Large intestine (tissue), 12 donors: ENCODE measurements at places on chromosomes 2 and 18.

- DNase-seq: no peak
- no peak overlapping the region for H3K27ac ChIP-seq
- no peaks in the 10 kb centered on the region for H3K4me1 ChIP-seq
- no peak overlapping the region for H3K4me3 ChIP-seq
- H3K27me3 ChIP-seq: no peaks in the 10 kb centered on the region
Observed at GRCh38 chr2:980176-980575, 29.5 kb downstream of the SNTG2 start.

- DNase-seq: no peak
- no peaks in the 10 kb centered on the region for H3K27me3 ChIP-seq
- no peaks in the 10 kb centered on the region for H3K36me3 ChIP-seq
- no peak overlapping the region for H3K4me3 ChIP-seq
- no peaks in the 10 kb centered on the region for H3K4me1 ChIP-seq
Observed at GRCh38 chr2:225091336-225091735, 49.1 kb upstream of the DOCK10 start.

GRCh38 chr2:145277922-145278321 lies 758.0 kb upstream of the ZEB2 start:
- DNase-seq: no peak
- no peaks in the 10 kb centered on the region for H3K36me3 ChIP-seq
- H3K4me1 ChIP-seq: no peaks in the 10 kb centered on the region
- H3K27me3 ChIP-seq: no peaks in the 10 kb centered on the region
- H3K27ac ChIP-seq: no peak overlapping the region

GRCh38 chr2:241279413-241279812 lies 36.1 kb downstream of the HDLBP start:
- no peak for DNase-seq
- H3K27me3 ChIP-seq: no peaks in the 10 kb centered on the region

DNA sequence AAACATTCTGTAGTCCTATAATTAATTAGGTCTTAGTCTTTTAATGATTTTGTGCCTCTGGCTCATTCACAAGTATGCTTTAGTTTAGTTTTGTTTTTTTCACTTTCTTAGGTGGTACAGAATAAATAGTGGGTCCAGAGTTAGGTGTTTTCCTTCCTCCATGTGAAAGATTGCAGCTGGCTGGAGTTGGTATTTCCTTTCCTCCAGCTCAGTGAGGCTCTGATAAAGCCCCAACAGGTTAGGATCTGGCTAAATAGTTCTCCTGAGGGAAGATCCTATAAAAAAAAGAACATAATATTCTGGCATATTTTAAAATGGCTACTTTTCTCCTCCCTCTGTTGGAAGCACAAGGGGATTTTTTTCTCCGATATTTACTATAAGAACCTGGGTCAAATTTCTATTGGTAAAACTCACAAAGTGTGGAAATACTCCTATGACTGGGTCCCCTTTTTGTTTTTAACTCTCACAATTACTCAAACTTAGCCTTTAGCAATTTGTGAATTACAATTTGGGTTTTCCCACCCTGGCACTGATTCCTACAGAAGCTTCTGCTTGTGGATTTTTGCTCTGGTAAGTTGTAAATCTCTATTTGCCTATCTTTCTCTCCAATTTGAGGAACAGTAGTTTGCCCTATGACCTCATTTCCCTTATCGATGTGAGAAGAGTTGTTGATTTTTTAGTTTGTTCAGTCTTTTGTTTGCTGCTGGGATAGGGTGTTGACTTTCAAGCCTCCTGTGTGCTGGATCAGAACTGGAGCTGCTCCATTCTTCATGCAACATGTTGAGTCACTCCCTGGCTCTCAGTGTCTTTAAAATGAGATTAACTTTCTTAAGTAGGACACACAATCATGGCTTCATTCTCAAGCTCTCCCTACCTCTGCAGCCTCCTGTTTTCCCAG lies 500.9 kb downstream of the RNF144A start:
- H3K36me3 ChIP-seq: no peaks in the 10 kb centered on the region
- no peak overlapping the region for H3K27ac ChIP-seq
- no peak for DNase-seq
- H3K4me3 ChIP-seq: no peak overlapping the region
- no peaks in the 10 kb centered on the region for H3K27me3 ChIP-seq
- peaks cover 3% of the 10 kb centered on the region for H3K4me1 ChIP-seq

DNA sequence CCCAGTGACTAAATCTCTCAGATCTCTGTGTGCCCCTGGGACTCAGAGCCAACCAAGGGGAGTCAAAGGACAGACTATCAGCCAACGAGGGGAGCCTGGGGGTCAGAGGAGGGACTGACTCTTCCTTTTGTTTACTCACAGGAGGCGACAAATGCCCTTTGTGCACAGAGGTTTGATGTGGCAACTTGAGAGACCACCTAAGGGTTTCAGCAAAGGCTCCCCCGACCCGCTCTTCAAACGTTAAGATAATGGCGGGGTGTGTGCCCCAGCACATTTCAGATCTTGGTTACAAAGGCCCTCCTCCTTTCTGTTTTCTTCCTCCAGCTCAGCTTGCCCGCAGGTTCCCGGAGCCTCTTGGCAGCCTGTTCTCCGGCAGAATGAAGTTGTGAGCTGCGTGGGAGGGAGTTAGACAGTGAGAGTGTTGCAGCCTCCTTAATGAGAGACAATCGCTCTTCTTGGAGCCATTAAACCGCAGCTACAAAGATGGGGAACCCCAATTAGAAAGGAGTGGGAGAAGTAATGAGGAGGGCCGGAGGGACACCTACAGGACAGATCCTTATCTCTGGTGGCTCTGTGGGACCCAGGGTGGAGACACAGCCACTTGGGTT lies 76.2 kb downstream of the KIAA2012 start:
- H3K4me1 ChIP-seq: peaks cover 3% of the 10 kb centered on the region
- H3K27me3 ChIP-seq: no peaks in the 10 kb centered on the region
- H3K4me3 ChIP-seq: no peak overlapping the region
- no peak overlapping the region for H3K27ac ChIP-seq

GRCh38 chr2:122055521-122055931 lies 300.1 kb downstream of the TSN start:
- H3K27ac ChIP-seq: peak overlapping the region; percentile 76
- H3K4me1 ChIP-seq: peaks cover 15% of the 10 kb centered on the region
- no peaks in the 10 kb centered on the region for H3K36me3 ChIP-seq
- no peaks in the 10 kb centered on the region for H3K27me3 ChIP-seq
- H3K4me3 ChIP-seq: no peak overlapping the region
- DNase-seq: peak; percentile 56

DNA sequence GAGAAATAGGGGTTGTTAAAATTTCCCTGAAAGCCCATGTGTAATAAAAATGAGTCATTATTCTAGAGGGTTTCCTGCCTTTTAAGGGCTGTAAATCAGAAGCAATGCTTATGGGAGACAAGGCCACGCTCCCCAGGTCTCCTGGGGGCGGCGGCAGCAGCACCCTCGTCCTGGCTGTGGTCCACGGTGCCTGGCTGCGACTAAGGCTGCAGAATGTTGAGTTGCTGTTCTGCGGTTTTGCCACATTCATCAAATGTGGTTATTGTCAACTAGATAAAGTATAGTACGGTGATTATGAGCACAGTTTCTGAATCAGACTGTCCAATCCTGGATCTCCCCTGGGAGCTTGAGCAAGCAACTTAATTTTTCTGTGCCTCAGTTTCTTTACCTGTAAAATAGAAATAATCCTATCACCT lies 11.9 kb upstream of the AGFG1 start:
- H3K4me3 ChIP-seq: no peak overlapping the region
- DNase-seq: no peak
- no peak overlapping the region for H3K27ac ChIP-seq
- H3K4me1 ChIP-seq: peaks cover 23% of the 10 kb centered on the region

DNA sequence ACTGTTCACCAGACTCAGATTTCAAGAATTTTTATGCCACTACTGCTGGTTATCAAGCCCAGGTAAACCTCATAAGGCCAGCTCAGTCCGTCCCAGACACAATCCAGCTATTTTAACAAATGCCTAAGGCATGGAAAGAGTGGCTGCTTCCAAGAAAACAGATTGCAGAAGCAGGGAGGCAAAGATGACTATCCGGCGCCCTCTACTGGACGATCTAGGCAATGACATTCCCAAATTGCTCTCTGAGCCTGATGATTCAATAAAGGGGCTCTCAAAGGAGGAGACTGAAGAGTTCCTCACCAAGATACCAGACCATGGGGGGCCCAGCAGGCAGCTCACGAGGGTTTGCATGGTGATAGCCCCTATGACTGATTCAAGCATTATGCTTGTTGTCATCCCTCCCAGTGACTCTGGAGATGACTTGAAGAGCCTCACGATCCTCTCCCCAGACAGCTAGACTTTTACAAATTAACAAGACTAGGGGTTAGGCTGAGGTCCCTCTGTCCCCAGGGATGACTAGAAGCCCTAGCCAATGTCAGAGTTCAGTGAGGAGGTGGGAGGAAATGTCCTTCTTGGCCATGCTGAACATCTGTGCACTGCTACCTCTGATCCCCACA lies 25.0 kb downstream of the SERPINB8 start:
- H3K4me3 ChIP-seq: no peak overlapping the region
- no peaks in the 10 kb centered on the region for H3K4me1 ChIP-seq
- no peak overlapping the region for H3K27ac ChIP-seq
- DNase-seq: no peak
- H3K27me3 ChIP-seq: peaks cover 2% of the 10 kb centered on the region

DNA sequence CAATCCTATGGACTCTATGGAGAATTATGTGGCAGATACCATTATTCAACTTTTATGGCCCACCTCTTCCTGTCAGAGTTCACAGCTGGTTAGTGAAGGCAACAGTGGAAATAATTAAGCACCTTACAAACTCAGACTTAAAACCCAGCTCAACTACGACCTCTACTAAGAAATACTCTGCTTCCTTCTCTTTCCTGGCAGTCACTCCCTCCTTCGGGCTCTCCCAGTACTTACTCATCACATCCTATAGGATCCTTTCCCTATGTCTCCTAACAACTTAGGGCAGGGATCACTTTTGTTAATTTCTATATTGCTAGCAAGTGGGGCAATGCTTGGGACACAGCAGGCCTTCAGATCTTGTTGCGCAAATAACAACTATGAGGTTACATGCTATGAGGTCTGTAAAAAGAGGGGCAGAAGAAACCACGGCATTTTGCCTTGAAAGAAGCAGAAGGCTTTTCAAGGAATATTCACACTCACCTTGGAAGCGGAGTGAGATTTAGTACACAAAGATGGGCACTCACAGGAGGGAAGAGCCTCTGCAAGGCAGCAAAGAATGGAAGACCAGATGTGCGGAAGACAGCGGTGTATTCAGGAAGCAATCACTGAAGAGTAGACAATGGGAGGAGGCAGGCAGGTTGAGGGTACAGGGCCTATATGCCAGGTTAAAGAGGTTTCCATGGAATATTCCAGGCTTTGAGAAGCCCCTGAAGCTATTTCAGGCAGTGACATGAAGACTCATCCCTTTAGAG lies 2.1 kb downstream of the STK39 start:
- H3K4me3 ChIP-seq: no peak overlapping the region
- no peak for DNase-seq
- no peaks in the 10 kb centered on the region for H3K27me3 ChIP-seq

DNA sequence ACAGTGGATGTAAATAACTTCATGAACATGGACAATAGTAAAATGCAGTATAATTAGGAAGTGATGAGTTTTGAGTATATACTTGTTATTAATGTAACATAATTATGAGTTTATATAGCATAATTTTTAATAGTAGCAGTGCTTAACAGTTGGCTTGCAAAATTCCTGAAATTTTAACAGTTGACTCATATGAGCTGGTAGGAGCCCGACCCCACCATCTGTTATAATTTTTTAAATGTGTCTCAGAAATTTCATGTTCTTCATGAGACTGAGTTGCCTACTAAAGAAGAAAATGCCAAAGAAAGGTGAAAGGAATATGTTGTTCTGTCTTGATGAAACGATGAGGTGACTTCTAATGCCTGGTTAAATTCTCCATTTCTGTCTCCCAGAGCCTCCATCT lies 62.6 kb downstream of the ITGB1BP1 start:
- H3K4me1 ChIP-seq: peaks cover 2% of the 10 kb centered on the region
- DNase-seq: no peak
- no peak overlapping the region for H3K4me3 ChIP-seq
- H3K36me3 ChIP-seq: peaks cover 32% of the 10 kb centered on the region

DNA sequence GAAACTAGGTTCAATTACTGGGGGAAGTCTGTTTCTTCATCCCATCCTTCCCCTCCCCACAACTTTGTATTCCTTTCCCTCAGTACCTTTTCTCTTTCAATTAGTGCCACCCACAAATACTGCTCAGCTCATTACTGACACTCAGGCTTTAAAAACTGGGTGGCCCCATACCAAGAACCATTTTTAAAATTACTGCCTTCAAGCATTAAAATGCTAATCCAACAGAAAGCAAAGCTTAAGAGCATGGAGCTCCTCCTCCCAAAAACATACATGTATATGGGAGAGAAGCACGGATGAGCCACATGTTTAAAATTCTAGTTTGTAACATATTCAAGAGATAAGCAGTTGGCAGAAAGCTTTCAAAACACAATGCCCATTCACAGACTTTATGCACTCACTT lies 44.0 kb downstream of the IRS1 start:
- peaks cover 2% of the 10 kb centered on the region for H3K36me3 ChIP-seq
- H3K27me3 ChIP-seq: no peaks in the 10 kb centered on the region
- no peak overlapping the region for H3K4me3 ChIP-seq
- no peak for DNase-seq
- peaks cover 31% of the 10 kb centered on the region for H3K4me1 ChIP-seq
- peak overlapping the region; percentile 72 for H3K27ac ChIP-seq

GRCh38 chr18:30277676-30278075 lies 764.9 kb downstream of the DSC3 start:
- no peak for DNase-seq
- H3K27me3 ChIP-seq: no peaks in the 10 kb centered on the region
- H3K4me1 ChIP-seq: no peaks in the 10 kb centered on the region
- no peak overlapping the region for H3K27ac ChIP-seq
- H3K4me3 ChIP-seq: no peak overlapping the region

- no peaks in the 10 kb centered on the region for H3K4me1 ChIP-seq
- H3K36me3 ChIP-seq: no peaks in the 10 kb centered on the region
- H3K27ac ChIP-seq: no peak overlapping the region
- no peak overlapping the region for H3K4me3 ChIP-seq
Observed at GRCh38 chr2:26471766-26472706, 5.9 kb downstream of the OTOF start.

DNA sequence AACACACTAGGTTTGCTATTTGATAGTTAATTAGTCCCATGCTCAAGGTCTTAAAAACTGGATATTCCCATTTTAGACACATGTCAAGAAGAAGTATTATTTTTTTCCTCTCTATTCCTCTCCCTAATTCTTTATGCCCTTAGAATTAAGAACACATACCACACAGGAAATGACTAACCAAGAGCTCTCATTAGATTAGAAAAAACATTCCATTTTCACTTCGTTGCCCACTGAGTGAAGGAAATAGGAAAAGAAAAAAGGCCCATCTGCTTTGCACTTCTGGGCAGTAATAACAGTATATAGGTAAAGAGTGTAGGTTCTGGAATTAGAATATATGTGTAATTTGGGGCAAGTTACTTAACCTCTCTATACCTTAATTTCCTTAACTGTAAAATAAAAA lies 26.9 kb downstream of the ACADL start:
- no peak overlapping the region for H3K4me3 ChIP-seq
- H3K4me1 ChIP-seq: no peaks in the 10 kb centered on the region
- H3K27ac ChIP-seq: no peak overlapping the region
- peaks cover 8% of the 10 kb centered on the region for H3K27me3 ChIP-seq

- no peaks in the 10 kb centered on the region for H3K4me1 ChIP-seq
- no peak overlapping the region for H3K4me3 ChIP-seq
- no peak overlapping the region for H3K27ac ChIP-seq
- no peaks in the 10 kb centered on the region for H3K36me3 ChIP-seq
Observed at GRCh38 chr2:54814389-54815147, 91.1 kb downstream of the EML6 start.

GRCh38 chr2:216837740-216838139 lies 22.1 kb downstream of the TNP1 start:
- H3K4me3 ChIP-seq: no peak overlapping the region
- no peaks in the 10 kb centered on the region for H3K27me3 ChIP-seq
- H3K36me3 ChIP-seq: no peaks in the 10 kb centered on the region

GRCh38 chr2:196073521-196073920 lies 4.9 kb upstream of the DNAH7 start:
- H3K4me3 ChIP-seq: no peak overlapping the region
- H3K27me3 ChIP-seq: no peaks in the 10 kb centered on the region
- H3K27ac ChIP-seq: peak overlapping the region; percentile 35
- H3K36me3 ChIP-seq: no peaks in the 10 kb centered on the region
- DNase-seq: peak; percentile 80
